Activated CD4-positive, alpha-beta T cell treated with anti-CD3 and anti-CD28 coated beads, Interleukin-2, amount 50 U/mL, for 24 hours (primary cell): ENCODE measurements at places on chromosomes 12 and 14.
A peak's percentile ranks its signal among the peaks of the same experiment; 100 is the strongest.

DNA sequence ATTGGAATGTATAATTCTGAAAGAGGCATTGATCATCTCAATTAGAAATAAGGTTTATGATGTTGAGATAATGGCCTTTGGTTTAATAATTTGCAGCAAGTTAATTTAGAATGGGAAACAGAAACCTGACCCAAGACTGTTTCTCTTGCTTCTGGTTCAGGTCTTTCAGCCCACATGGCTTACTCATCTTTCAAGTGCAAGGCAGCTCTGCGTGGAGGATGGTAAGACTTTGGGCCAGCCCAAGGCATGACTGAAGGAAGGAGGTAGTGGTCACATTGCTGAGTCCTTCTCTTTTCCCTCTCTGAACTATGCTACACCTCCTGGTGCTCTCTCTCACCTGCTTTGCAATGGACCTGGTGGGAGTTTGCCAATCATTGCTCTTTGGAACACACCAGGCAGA, 98.7 kb downstream of the CAND1 start:
- DNase-seq: no peak

GRCh38 chr14:61527325-61528100, 167.8 kb upstream of the HIF1A start:
- DNase-seq: no peak

DNA sequence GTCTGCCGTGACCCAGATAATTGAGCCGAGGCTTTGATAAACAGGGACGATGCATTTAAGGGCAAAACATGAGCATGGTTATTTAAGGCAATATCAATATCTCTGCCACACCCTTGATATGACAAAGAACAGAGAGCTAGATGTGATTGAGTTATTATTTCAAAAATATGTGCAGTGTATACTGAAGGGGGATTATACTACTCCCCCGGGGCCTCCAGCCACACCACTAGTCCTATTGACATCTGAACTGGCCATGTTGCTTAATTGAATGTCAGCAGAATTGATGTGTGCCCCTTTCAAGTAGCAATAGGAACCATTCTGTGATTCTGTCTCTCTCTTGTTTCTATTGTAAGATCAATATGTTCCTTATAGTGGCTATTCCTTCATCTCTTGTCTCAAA, 794.8 kb upstream of the SEL1L start:
- no peak for DNase-seq

GRCh38 chr14:33986804-33987203, 35.9 kb upstream of the EGLN3 start:
- DNase-seq: no peak

- DNase-seq: no peak
Measured at GRCh38 chr14:93729993-93730392, 58.3 kb downstream of the PRIMA1 start.

GRCh38 chr14:75448209-75448608, 20.4 kb downstream of the JDP2 start:
- no peak for DNase-seq

DNA sequence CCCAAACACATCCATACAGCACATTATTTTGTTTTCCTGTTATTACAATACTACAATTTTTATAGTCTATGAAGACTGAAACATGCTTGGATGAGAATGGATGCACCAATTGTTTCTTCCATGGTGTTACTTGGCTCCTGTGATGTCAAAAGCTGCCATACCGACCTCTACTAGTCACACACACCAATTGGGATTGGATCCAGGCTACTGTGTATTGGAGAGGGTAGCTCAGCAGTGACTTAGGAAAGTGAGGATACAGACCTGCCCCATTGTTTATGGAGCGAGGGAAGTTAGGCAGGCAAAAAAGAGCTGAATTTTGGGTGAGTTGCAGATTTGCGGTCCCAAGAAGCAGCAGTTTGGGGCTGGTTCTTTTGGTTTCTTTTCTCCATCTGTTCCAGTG, 30.8 kb upstream of the AKAP6 start:
- DNase-seq: no peak

DNA sequence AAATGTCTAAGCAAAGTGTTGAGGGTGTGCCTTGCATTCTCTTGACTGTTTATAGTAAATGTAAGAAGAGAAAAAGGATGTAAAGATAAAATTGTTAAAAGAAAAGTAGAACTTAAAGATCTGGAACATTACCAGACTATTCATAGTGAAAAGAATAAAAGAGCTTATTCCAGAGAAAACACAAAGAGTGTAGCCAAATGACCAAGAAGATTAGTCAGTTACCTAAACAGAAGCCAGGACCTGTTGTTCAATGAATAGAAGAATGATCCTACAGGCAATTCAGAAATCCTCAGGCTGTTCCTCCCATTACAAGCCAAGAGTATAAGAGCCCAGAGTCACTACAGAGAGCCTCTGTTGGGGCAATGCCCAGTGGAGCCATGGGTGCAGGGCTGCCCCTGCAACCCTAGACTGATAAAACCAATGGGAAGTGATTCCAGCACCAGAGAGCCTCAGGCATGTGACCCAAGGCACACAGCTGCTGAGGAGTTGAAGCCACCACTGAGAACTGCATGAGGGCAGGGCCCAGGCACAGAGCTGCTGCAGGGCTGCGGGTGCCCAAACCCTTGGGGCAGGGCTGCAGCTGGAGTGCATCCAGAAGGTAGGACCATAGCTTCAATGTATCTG, 91.1 kb upstream of the SLC38A4 start:
- no peak for DNase-seq

GRCh38 chr14:36947362-36947761, 225.0 kb downstream of the SLC25A21 start:
- no peak for DNase-seq

- DNase-seq: no peak
Measured at GRCh38 chr14:31110872-31111271, 84.7 kb upstream of the STRN3 start.

- no peak for DNase-seq
Measured at GRCh38 chr12:11663130-11663529, 13.7 kb downstream of the ETV6 start.

- DNase-seq: no peak
Measured at GRCh38 chr14:87864356-87865270, 128.4 kb downstream of the GALC start.

DNA sequence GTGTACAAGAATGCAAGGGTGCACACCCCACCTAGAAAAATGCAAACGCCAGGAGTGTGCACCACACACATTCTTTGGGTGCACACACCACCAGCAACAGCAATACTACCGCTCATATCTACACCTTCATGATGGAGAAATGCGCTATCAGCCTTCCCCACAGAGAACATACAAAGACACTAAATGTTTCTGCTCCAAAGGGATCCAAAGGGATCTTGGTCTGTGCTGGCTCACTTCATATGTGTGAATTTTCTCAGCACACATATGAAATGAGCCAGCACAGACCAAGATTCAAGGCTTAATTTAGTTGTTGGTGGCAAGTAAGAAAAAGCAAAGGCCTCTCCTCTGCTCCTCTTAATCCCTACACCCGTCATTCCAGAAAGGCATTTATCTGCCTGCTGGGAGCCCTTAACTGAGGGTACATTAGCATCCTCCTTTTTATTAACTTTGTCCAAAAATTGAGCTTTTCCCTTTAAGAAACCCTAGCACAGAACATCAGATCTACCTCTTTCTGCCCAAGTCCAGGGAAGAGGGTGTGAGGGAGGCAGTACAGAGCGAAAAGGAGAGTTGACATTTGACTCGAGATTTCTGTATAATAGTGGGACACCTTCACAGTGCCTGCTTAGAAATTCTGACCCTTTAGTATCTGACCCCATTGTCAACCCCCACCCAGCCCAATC, 8.3 kb downstream of the BMP4 start:
- DNase-seq: no peak

GRCh38 chr14:58705066-58705465, 67.3 kb downstream of the DACT1 start:
- no peak for DNase-seq

DNA sequence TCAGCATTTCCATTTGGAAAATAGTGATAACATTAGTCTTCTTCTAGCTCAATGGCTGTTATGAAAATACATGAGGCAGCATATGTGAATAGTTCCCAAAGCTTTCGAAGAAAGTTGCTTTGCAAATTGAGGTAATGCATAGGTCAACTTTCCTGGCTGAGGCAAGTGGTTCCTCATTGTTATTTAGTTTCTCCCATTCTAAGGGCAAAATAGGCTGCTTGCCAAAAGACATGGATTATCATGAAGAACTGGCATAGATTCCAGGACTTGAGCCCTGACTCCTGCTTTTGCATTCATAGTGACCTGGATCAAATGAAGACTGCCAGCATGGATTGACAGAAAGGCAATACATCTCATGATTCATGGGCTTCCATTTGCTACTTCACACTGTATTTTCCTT, 35.7 kb downstream of the LRFN5 start:
- no peak for DNase-seq

DNA sequence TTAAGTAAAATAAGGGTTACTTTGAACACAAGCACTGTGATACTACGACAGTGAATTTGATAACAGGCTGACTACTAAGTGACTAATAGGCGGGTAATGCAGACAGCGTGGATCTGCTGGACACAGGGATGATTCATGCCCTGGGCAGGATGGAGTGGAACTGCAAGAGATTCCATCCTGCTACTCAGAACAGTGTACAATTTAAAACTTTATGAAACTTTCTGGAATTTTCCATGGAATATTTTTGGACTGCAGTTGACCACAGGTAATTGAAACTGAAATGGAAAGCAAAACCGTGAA, 46.0 kb downstream of the YEATS4 start:
- DNase-seq: no peak

DNA sequence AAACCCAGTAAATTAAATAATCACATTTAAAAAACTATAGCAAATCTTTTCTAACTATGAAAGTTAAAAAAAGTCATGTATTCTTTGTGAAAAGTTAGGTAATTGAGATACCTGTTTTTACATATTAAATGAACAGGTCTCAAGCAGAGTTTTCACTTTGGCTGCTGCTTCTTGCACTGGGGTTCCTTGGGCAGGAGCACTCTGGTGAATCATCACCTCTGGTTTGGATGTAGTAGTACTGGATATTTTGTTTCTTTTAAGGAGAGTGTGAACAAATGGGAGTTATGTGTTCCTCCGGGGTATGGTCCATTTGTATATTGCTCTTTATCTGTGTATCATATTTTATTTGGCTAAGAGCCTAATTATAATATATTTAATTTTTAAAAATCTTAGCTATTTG, 82.7 kb downstream of the FUT8 start:
- DNase-seq: no peak

DNA sequence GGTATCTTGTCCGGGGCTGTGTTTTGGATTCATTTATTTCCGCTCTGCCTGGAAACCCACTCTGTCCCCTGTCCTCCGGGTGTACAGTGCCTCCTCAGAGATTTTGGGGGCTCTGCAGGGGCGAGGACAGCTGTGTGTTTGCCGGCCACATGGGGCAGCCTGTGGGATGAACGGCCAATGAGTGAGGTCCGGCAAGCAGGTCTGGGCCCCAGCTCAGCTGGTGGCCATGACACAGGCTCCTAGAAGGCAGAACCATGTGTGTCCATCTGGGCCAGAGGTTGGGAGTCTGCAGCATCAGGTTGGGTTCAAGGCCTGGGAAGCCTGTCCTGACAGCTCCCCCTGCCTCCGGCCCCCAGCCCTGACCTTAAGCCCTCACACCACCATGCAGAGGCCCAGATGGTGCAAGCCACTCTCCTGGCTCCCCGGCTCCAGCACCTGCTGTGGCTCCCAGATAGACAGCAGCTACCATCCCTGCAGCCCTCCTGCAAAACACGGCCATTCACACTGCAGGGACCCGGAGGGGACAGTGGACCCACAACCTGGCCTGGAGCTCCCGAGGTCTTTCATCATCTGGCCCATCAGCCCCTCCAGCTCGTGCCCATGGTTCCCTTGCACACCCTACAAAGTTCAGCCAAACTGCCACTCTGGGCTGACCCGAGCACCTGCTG, 220.1 kb upstream of the C14orf180 start:
- no peak for DNase-seq

GRCh38 chr12:68451261-68452077, 119.3 kb upstream of the MDM1 start:
- peak; percentile 30 for DNase-seq

- DNase-seq: no peak
Measured at GRCh38 chr14:31950764-31951637, 126.1 kb upstream of the ARHGAP5 start.

DNA sequence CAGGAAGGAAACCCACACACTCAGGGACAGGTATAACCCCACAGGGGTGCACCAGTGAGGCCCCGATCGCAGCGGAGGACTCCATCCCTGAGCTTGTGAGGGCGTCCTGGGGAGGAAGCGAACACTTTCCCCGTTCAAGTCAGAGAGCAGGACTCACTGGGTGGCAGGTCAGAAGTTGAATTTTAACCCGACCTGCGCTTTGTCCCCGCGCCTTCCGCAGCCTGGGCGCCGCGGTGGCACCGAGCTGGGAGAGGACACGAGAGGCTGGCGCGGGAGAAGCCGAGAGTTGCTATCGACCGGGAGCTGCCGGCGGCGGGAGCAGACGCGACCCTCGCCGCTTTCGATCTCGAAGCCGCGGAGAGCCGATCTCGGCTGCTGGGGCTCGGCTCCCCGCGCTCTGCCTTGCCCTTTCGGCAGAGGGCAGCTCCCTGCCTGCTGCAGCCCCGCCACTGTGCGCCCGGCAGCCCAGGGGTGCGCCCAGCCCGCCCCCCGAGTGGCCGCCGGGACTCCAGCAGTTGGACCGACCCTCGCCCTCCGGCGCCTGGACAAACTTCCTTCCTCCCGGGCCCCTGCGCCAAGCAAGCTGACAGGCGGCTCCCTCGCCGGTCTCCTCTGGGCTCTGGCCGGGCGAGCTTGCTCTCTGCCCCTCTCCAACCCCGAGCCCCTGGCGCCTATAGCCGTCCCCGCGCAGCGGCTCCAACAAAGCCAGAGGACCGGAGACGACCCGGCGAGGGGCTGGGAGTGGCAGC, 918 bp downstream of the LIN7A start:
- no peak for DNase-seq

- no peak for DNase-seq
Measured at GRCh38 chr12:122023339-122024131, 1.9 kb downstream of the BCL7A start.

DNA sequence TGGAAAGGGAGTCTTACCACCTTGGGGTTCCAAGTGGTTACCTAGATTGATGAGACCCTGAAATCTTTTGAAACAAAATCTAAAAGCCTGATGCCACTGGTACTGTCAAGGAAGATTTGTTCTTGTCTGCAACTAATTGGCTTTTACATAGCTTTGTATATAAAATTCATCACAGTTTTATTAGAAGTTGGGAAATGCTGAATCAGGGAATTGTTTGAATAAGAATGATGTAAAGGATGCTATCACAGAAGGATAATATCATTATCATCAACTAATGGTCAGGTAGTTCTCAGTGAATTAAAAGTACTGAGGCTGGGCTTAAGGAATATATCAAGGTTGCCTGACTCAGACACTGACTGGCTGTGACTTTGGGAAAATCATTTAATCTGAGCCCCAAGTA, 248.3 kb upstream of the STXBP6 start:
- DNase-seq: no peak

DNA sequence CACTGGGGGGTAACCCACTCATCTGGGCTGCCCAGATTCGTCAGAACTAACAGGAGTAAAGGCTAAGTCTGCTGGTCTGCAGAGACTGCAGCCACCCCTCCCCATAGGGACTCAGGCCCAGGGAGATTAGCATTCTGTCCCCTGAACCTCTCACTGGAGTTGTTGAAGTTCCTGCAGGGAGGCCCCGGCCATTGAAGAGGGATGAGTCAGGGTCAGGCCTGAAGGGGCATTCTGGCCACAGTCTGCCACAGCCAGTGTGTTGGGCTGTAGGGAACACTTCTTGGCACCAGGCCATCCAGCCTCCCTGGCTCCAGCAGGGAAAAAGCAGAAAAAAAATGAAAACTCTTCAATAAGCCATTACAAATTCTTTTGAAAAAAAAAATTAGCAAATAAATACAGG, 35.3 kb downstream of the KLRK1 start:
- DNase-seq: no peak
